ENCODE measurements at places on chromosomes 16 and 17.

- no peak for DNase-seq
These were observed 27.3 kb downstream of the USP7 start for GRCh38 chr16:8936421-8936820.

DNA sequence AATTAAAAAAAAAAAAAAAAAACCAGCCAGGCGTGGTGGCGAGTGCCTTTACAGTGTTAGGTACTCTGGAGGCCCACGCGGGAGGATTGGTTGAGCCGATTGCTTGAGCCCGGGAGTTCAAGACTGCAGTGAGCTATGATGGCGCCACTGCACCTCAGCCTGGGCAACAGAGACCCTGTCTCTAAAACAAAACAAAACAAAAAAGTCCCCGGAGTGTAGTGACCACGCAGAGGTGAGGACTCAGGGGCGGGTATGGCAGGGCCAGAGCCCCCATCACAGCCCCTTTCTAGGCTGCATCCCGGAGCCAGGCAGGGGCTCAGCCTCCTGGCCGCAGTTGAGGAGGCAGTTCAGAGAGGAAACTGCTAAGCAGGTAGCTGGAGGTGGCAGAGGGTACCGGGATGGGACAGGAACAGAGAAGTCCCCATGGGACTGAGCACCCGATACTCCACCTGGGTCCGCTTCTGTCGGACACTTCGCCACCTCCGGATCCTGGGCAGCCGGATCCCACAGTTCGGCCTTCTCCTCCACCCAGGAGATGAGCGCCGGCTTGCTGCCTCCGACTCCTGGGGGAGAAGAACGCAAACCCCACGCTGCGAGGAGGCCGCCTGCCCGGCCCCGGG, 800 bp downstream of the ZNF747 start:
- no peak for DNase-seq

- no peak for DNase-seq
These were observed 17.4 kb upstream of the ZC3H18 start for GRCh38 chr16:88552815-88553214.

GRCh38 chr16:86963600-86964575, 353.3 kb downstream of the C16orf95 start:
- DNase-seq: no peak

DNA sequence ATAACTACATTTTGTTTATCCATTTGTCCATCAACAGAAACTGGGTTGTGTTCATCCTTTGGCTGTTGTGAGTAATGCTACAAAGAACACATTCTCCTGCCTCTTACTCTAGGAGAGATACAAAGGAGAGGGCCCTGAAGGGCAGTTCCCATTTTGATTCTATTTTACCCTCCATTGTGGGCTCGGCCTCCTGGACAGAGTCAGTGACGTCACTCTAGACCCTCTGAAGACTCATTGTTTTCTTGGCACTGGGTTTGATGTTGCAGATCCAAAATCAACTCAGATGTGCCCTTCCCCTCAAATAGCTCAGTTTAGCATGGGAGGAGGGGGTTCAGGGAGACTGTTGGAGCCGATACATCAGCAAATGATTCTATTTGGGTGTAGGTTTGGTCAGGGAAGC, 280.9 kb downstream of the UTP18 start:
- DNase-seq: no peak

GRCh38 chr17:76034428-76035350, 7.6 kb upstream of the EVPL start:
- no peak for DNase-seq

GRCh38 chr17:13002761-13003453, 14.9 kb downstream of the ELAC2 start:
- DNase-seq: no peak

GRCh38 chr17:5049314-5049841, 14.2 kb upstream of the SLC52A1 start:
- DNase-seq: no peak

DNA sequence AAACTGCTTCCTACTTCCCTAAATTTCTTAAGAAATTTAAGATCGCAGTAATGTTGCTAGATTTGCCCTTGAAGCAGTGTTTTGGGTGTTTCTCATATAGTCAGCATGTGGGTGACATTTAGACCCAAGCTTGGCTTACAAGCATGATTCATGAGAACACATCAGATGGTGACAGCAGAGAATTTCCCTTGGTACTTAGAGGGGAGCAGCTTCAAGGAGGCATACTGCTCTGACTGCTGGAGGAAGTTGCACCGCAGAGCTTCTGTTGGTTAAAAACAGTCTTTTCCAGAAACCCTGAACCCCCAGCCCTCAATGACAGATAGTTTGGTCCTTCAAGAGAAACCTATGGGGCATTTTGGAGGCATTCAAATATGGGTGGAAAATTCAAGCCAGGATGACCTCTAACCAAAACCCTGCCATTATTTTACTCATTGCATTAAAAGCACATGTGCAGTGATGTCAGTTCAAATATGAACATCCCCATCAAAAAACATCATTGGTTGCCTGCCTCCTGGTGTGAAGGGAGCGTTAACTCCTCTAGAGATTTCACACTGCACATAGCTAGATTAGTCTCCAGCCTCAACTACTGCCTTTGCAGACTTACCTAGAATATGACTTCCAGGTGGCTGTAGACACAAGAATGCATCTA, 201.5 kb upstream of the CACNG5 start:
- DNase-seq: no peak

DNA sequence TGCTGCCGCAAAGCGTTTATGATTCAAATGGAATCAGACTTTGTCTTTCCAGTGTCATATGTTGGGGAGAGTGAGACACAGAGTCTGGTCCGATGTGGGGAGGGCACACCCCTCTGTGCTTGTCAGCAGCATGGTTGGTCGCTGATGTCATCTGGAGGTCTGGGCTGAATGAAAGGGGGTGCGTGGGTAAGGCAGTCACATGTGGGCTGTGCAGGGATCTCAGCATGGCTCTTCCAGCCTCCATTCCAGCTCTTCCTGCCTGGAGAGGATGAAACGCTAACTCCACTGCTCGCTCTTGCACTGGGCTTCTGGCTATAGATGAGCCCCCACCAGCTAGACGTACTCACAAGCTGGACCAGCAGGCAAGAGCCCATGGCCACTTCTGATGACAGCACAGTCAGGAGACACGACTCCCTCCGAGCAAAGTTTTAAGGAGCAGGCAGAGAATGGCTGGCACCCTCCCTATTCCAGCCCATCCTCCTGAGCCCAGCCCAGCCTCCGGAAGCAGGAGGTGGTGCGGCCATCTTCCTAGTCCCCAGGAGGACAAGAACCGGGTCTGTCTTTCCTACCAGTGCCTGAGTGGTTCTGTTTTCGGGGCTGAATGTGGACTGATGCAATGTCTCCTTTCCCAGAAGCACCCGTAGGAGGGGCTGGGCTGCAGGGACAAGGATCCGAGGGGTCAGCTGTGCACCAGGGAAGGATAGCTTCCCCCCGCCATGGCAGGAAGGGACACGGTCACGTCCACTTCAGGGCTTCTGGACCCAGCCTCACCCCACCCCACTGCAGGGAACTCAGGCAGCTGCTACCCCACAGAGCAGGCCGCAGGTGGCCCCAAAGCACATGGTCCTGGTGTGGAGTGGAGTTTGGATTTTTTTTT, 41.5 kb upstream of the CBFA2T3 start:
- no peak for DNase-seq

GRCh38 chr17:40290629-40291280, 3.1 kb downstream of the CDC6 start:
- no peak for DNase-seq

GRCh38 chr16:8696880-8697279, 22.5 kb downstream of the ABAT start:
- no peak for DNase-seq

GRCh38 chr17:37081287-37081686, 132.5 kb downstream of the AATF start:
- DNase-seq: no peak

DNA sequence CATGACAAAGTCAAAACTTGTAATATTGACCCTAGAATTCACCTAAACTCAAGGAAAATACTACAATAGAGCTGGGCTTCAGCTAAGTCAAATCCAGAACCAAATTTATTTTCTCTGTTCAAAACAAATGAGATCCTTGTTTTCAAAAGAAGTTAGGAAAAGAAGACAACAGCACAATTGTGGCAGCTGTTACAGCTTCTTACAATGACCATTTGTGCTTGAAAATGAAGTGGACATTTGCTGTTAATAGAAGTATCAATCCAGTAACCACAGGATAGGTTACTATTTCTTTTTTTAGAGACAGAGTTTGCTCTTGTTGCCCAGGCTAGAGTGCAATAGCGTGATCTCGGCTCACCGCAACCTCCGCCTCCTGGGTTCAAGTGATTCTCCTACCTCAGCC, 44.4 kb downstream of the APPBP2 start:
- DNase-seq: no peak

DNA sequence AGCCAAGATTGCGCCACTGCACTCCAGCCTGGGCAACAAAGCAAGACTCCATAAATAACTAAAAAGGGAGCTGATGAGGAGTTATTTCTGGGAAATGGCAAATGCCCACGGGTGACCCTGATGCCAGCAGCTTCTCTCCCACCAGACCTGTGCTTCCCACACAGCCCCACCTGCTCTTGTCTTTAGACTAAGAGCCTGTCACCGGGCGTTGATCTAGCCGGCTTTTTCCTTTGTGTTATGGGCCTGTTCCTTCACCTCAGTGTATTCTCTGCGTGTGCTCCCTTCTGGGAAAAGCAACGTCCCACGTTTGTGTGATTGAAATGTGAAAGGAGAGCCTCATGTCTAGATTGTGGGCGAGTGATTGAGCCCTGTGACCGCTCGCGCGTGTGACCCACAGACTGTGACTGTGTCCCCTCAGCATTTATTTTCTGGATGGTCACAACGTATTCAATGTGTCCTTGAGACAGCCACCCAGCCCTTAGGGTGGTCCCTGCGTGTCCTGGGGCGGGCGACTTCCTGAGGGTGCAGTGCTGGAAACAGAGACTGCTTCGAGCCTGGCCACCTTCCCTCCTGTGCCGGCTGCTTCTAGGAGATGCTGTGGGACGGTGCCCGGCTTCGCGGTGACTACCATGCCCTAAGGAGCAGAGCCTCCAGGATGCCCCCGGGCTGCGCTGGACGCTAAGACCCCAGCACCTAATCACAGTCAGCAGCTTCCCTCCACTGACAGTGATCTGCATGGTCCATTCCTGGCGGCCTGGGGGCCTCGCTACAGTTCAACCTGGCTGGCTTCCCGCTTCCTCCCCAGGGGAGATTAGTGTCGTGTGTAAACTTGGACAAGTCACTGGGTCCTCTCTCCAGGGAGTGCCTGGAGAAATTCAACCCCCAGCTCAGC, 7.8 kb upstream of the RNPS1 start:
- DNase-seq: no peak

Measured in iPS DF 19.7 (cell line).